ENCODE measurements at places on chromosomes 7 and 10.

DNA sequence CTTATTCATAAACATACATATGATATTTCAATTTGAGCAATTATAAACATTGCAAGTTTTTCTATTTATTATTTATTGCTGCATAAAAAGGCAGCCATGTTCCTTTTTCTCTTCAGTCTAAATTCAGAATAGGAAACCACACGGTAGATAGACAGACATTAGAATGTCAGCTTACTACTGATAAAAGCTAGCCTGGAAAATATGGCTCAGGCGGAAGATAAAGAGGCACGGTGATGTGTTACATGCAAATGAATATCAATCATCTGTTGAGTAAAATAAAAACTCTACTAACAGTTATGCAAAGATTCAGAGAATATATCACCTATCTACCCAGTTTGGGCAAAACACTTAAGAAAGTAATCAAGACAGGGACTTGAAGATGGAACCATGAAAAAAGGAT is 73.5 kb upstream of the PDSS1 start:
- DNase-seq = no peak

GRCh38 chr7:101743995-101744360 is 73.4 kb upstream of the CUX1 start:
- DNase-seq = no peak

GRCh38 chr10:101814466-101815071 is 3.7 kb downstream of the OGA start:
- no peak for DNase-seq

DNA sequence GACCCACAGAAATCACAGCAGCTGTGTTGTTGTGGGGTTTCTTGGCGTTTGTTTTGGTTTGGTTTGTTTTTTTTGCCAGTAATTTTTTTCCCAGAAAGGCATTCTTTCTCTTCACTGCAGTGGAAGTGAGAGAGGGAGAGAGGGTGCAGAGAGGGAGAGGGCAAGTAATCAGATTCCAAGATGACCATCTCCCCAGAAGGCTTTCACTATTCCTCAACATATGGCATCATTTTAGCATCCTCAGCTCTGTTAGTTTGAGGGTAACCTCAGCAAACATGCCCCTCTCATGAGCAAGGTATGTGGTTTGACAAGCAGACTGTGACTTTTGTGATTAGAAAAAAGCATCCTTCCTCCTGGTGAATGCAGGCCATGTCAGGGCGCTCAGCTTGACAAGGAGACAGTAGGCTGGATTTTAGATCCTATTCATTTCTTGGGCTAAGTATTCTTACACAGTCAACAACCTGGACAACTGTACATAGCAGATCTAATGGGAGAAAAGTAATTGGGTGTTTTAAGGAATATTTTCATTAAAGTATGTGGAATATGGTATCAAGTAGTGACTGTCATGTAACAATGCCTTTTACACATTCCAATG is 86.3 kb upstream of the PIK3CG start:
- DNase-seq = no peak

DNA sequence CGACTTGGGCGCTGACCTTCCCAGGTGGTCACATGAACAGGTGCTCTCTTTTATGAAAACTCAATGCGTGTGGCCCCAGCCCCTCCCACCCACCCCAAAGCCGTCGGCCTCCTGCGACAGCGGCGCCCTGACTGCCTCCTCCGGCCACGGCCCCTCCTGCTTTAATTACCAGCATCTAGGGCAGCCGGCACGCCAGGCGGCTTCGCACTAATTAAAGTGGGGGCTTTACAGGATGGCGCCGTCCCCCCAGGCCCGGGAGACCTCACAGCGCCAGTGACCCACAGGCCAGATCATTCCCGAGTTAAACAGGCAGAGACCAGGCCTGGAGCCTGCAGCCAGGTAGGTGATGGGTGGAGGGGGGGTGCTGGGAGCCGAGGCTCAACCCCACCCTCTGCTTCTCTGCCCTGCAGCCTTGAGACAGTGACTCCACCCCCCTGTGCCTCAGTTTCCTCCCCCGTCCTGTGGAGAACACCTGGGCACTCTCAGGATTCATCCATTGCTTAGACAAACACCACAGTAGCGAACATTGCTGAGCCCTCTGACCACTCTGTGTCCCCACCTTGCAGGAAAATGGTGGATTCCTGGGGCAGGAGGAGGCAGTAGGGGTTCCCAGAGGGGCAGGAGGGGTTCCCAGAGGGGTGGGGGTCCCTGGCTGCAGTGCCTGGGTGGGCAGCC is 100.8 kb downstream of the MICALL2 start:
- DNase-seq = no peak

GRCh38 chr10:73262105-73262730 is 9.8 kb upstream of the MRPS16 start:
- no peak for DNase-seq

- no peak for DNase-seq
These were observed 26.9 kb downstream of the NOD1 start for GRCh38 chr7:30451539-30452279.

DNA sequence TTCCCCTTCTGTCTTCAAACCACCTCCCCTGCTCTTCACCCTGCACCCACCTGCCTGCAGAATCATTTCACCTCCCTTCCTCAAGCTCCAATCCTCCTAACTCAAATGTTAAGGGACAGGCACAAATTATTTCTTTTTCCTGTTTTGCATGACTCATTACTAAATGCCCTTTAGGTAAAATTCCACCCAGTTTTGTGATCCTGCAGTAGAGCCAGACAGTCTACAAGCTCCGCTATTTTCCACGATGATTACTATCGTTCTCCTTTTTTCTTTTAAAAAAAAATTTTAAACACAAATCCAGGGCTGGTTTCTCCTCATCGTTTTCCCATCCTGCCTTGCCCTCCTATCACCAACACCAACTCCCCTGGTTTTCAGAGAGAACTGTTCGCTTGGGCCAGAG is 186.8 kb upstream of the YAE1 start:
- DNase-seq = no peak

- DNase-seq = no peak
These were observed 20.8 kb upstream of the HYAL4 start for GRCh38 chr7:123823898-123824753.

DNA sequence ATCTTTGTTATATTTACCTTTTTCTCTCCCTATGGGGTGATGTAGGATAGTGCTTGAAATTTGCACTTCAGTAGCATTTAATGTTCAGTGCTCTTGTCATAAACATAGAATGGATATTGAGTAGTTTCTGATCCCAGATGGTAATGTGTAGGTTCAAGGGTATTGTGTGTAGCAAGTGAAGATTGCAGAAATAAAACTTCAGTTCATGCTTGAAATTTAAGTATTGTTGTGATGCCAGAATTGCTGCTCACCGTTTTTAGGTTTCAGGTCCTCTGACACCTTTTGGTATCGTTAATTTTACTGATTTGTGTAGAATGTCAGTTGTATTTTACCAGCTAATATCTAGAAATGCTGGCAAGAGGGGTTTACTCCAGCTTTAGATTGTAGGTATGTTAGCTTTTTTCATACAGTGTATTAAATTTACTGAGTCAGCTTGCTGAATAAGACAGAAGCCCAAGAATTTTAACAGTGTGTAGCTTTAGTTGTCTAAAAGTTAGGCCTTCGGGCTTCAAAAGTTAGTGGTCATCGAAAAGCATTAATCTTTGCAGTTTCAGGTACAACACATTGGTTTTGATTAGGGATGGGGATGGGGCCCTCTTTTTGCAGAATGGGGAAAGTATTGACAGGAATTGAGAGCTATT is 1.9 kb downstream of the PTEN start:
- DNase-seq = no peak

- no peak for DNase-seq
These were observed 86.6 kb upstream of the LEP start for GRCh38 chr7:128154504-128154903.

DNA sequence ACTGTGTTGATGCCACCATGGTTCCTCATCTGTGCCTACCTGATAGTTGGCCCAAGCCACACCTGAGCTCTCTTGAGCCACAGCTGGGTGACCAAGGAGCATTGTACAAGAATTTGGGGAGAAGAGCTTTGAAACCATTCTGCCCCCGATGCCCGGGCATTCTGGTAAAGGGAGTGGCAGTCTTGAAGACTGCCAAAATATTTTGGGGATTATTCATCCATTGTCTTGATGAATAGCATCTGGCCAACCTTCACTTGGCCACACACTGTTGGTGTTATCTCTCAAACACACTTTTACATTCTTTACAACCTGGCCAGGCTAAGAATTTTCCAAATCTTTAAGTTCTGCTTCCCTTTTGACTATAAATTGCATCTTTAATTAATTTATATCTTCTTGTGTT is 113.1 kb upstream of the PCBD1 start:
- no peak for DNase-seq

GRCh38 chr10:104580774-104581675 is 60.1 kb upstream of the SORCS3 start:
- DNase-seq = no peak

GRCh38 chr7:123771256-123771655 is 22.5 kb upstream of the WASL start:
- no peak for DNase-seq

GRCh38 chr7:104935276-104935675 is 78.7 kb upstream of the KMT2E start:
- no peak for DNase-seq

DNA sequence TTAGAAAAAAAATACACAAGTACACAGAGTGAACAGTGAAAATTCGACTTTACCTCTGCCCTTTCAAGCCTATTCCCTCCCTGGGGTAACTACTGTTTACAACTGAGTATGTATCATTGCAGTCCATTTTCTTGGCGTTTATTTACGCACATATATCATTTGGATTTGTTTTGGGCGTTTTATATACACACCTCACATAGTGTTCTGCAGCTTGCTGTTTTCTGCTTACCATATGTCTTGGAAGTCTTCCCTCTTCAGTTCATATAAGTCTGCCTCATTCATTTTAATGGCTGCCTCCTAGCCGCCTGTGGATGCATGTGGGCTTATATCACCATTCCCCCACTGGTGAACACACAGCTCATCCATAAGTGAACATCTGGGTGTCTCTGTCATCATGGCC is 41.6 kb upstream of the COL13A1 start:
- no peak for DNase-seq

- no peak for DNase-seq
These were observed 50.2 kb downstream of the TFAM start for GRCh38 chr10:58435297-58435985.

GRCh38 chr10:91309711-91310110 is 89.2 kb downstream of the PCGF5 start:
- DNase-seq = no peak

DNA sequence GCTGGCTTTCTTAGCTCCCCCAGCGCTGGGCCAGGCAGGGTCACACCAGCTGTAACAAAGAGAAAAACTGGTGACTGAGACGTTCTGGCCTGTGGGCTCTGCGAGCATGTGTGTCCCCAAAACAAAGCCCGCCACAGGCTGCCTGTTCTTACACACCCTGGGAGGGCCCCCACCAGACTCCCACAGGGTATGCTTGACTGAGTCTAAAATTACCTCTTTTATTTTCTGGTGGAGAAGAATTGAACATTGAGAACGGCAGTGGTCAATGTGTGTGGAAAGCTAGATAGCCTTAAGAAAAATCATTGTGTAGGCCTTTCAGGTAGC is 808 bp downstream of the C10orf71 start:
- DNase-seq = no peak

GRCh38 chr7:92835851-92836488 is 403 bp downstream of the CDK6 start:
- DNase-seq = no peak

- DNase-seq = no peak
These were observed 7.7 kb downstream of the CASP2 start for GRCh38 chr7:143295870-143296269.

GRCh38 chr10:8738987-8739386 is 684.5 kb downstream of the GATA3 start:
- DNase-seq = no peak

- DNase-seq = no peak
These were observed 1512.8 kb downstream of the REEP3 start for GRCh38 chr10:65033957-65034356.

- no peak for DNase-seq
These were observed 125.5 kb downstream of the RNLS start for GRCh38 chr10:88457660-88458059.

DNA sequence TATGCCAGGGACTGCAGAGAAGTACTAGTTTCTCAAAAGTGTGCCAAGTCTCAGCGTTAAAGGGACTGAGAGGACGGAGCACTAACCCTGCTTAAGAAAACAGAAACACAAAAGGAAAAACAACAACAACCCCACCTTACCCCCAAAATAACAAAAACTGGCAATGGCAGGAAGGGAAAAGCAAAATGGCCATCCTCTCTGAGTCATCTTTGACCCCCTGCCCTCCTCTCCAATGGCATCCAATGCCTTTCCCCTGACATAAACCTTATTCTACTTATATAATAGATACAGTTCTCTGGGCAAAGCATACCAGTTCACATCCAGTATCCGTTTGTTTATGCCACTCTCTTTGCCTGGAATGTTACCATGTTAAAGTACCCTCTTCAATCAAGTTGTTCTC is 1.6 kb downstream of the POLR1F start:
- no peak for DNase-seq

GRCh38 chr7:1512781-1513656 is 8.8 kb upstream of the INTS1 start:
- no peak for DNase-seq

- DNase-seq = no peak
These were observed 403.0 kb upstream of the LRGUK start for GRCh38 chr7:133724148-133724547.

- no peak for DNase-seq
These were observed 22.2 kb downstream of the TAS2R41 start for GRCh38 chr7:143499743-143500348.

GRCh38 chr10:126639084-126639483 is 31.4 kb downstream of the C10orf90 start:
- DNase-seq = no peak

DNA sequence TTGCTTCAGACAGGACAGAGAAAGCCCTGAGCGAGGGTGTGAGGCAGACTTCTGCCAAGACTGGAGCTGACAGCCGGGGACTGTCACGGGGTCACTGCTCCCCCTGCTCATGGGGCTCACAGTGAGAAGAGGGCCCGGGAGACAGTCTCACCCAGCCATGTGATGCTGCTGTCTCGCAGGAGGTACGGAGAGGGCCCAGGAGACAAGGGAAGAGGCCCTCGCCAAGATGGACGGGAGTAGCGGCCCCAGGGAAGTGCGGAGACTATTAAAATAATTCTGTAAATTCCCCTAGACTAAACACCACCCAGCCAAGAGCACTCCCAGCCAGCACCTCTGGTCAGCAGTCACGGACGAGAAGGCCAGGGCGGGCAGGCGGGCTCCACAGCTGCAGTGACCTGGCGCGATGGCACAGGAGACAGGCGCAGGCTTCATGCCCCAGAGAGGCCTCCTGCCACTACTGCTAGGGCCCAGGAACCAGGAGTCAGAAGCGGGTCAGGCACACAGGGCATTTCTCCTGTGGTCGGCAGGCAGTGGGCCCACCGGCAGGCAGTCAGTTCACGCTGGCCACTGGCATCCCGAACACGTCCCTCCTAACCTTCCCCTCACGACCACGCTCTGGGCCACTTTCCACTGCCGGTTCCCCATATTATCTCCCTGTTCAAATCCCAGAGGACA is 24.1 kb downstream of the WDR86 start:
- DNase-seq = no peak

- no peak for DNase-seq
These were observed 23.8 kb downstream of the EN2 start for GRCh38 chr7:155481764-155482163.

- no peak for DNase-seq
These were observed 374.9 kb downstream of the BBS9 start for GRCh38 chr7:33504266-33504665.

- no peak for DNase-seq
These were observed 15.4 kb upstream of the GRB10 start for GRCh38 chr7:50798126-50798525.
